ENCODE measurements at places on chromosomes 6 and 20. TPM values are rescaled to one million over a fixed set of nuclear protein-coding genes. Genes with fewer than 3 reads are reported as not detected.

The TP53TG5 gene
- total RNA-seq = not detected

DNA sequence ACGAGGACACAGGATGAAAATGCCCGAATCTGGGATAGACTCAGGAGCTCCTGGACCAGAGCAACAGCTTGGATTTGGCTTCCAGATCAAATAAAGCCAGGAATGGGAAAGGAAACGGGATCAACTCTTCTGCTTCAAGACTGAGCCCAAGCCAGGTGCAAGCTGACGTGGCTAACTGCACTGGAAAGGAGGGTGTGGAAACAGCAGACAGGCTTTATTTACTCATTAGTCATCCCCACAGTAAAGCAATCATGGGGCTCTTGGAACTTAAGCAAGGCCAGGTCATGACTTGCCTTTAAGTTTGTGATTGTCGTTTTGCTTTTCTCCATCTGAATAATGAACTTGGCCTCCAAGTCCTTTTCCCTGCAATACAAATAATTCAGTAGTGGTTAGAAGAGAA is 45.2 kb downstream of the KIF16B start:
- peak; percentile 83 for DNase-seq
- H3K36me3 ChIP-seq = no peaks in the 10 kb centered on the region
- H3K4me3 ChIP-seq = no peak overlapping the region
- H3K4me1 ChIP-seq = 0 out of 2 replicates have a peak, but pooled peaks cover 3% of the 10 kb centered on the region
- no peaks in the 10 kb centered on the region for H3K27me3 ChIP-seq

DNA sequence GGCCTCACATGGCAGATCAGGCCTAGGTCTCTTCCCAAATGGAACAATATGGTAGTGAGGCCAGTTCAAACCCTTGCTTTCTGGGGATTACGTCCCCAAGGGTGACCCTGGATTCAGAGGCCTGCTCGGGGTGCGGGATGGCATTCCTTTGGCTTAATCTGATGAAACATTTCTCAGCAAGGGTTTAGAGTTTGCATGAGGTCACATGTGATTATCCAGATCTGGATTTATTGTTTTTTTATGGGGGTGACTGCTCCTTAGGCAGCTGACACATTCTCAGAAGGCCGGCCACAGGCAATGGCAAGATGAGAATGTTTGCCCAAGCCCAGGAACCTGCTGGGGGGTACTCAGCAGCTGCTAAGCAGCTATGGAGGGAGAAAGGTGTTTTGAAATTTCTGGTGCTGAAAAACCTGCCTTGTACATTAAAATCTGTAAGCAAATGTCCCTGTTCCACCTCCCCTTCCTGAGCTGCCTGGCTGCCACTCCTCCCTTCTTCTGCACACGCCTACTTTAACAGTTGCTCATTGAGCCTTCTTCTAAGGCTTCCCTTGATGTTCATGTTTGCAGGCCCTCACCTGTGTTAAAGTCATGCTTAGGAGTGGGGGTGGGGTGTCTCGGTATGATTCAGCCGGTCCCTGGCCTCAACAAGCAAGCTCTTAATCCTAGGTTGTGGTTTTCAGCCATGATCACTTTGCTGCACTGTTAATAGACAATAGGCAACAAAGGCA is 37.9 kb upstream of the FUCA2 start:
- no peak overlapping the region for H3K4me3 ChIP-seq
- H3K4me1 ChIP-seq = peaks cover 7% of the 10 kb centered on the region
- H3K27ac ChIP-seq = no peak overlapping the region
- no peak for DNase-seq

GRCh38 chr20:38878866-38879265 is 47.4 kb upstream of the FAM83D start:
- H3K4me1 ChIP-seq = no peaks in the 10 kb centered on the region
- H3K36me3 ChIP-seq = no peaks in the 10 kb centered on the region
- H3K4me3 ChIP-seq = no peak overlapping the region
- no peak overlapping the region for H3K27ac ChIP-seq
- peaks cover 36% of the 10 kb centered on the region for H3K27me3 ChIP-seq

- no peak overlapping the region for H3K4me3 ChIP-seq
- no peak for DNase-seq
- no peaks in the 10 kb centered on the region for H3K27me3 ChIP-seq
- H3K36me3 ChIP-seq = no peaks in the 10 kb centered on the region
These were observed 37.7 kb upstream of the CENPW start for GRCh38 chr6:126302191-126302590.

DNA sequence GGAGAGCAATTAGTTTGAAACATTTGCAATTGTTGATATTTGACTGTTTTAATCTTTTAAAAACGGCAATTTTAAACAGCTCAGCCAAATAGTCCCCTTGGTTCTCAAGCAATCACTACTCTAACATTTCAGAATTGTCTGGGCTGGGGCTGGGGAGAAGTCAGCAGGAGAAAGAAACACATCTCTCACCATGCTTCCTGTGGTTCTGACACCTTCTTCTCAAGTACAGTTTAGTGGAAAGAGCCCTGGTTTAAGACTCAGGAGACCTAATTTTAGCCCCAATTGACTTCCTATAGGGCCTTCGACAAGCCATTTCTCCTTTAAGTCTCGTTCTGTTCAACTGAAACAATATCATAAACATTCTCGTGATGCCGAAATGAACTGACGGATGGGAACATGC is 168.4 kb upstream of the CDYL start:
- H3K27me3 ChIP-seq = no peaks in the 10 kb centered on the region
- no peak overlapping the region for H3K4me3 ChIP-seq
- peaks cover 52% of the 10 kb centered on the region for H3K4me1 ChIP-seq
- no peaks in the 10 kb centered on the region for H3K36me3 ChIP-seq

GRCh38 chr20:24779131-24779530 is 169.9 kb upstream of the CST7 start:
- no peak overlapping the region for H3K4me3 ChIP-seq
- H3K27ac ChIP-seq = no peak overlapping the region
- no peaks in the 10 kb centered on the region for H3K4me1 ChIP-seq
- no peaks in the 10 kb centered on the region for H3K36me3 ChIP-seq
- DNase-seq = no peak
- H3K27me3 ChIP-seq = peaks cover 14% of the 10 kb centered on the region

DNA sequence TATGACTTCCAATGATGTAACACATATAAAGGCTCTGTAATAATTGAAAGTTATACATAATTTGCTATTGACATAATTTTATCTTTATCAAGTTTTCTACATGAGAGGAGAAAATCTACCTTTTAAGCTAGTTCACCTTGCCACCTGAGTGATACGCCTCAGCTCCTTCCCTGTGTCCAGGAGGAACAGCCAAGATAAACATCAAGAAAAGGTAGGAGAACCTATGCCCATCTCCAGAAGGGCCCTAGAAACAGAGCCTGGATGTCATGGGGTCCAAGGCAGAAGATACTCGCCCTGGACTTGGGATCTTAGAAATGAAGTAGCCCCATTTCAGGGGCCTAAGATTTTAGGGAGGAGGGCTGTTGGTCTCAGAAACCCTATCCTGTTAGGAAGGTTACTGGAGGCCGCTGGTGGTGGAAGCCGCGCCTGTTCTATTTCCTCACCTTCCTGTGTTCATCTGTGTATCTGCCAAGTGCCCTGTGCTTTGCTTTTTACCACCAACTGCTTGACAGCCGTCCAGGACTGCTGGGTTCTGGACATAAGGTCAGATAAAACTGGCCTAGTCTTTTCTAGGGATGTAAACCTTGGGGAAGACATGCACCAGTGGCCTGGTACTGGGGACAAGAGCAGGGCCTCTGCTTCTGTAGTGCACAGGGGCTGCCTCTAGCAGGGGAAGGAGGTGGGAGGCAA is 178.5 kb downstream of the ARID1B start:
- no peak overlapping the region for H3K4me3 ChIP-seq
- H3K27ac ChIP-seq = no peak overlapping the region
- H3K36me3 ChIP-seq = no peaks in the 10 kb centered on the region
- peaks cover 20% of the 10 kb centered on the region for H3K4me1 ChIP-seq
- no peaks in the 10 kb centered on the region for H3K27me3 ChIP-seq
- DNase-seq = no peak

GRCh38 chr20:49037962-49038387 is 8.1 kb upstream of the CSE1L start:
- H3K27me3 ChIP-seq = no peaks in the 10 kb centered on the region
- H3K36me3 ChIP-seq = peaks cover 10% of the 10 kb centered on the region
- H3K27ac ChIP-seq = no peak overlapping the region

GRCh38 chr20:62165762-62166399 is 16.9 kb upstream of the MTG2 start:
- H3K27me3 ChIP-seq = no peaks in the 10 kb centered on the region
- H3K36me3 ChIP-seq = no peaks in the 10 kb centered on the region
- H3K4me3 ChIP-seq = no peak overlapping the region
- no peak for DNase-seq
- peaks cover 8% of the 10 kb centered on the region for H3K4me1 ChIP-seq

The MAP7 gene
- total RNA-seq = 1.9 TPM

The OTOR gene
- not detected for total RNA-seq

The PPP1R16B gene
- total RNA-seq = not detected

The FAXC gene
- 1.8 TPM for total RNA-seq

DNA sequence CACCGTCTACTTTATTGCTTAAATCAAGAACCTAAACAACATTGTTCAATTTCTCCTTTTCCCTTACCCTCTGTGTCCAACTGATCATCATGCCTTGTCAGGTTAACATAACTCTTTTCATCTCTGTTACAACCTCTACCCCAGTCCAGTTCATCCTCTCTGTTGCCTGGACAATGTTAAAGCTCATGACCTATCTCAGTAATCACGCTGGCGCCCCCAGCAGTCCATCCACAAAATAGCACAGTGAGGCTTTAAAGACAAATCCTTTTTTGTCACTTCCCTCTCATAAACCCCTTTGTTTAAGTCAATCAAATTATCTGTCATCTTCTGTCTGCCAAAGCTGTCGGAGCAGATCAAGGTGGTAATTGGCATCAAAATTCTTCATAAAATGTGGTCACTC is 140.1 kb downstream of the QKI start:
- H3K27me3 ChIP-seq = no peaks in the 10 kb centered on the region
- H3K27ac ChIP-seq = no peak overlapping the region
- DNase-seq = peak; percentile 65
- H3K4me1 ChIP-seq = no peaks in the 10 kb centered on the region
- H3K36me3 ChIP-seq = peaks cover 8% of the 10 kb centered on the region
- H3K4me3 ChIP-seq = no peak overlapping the region

DNA sequence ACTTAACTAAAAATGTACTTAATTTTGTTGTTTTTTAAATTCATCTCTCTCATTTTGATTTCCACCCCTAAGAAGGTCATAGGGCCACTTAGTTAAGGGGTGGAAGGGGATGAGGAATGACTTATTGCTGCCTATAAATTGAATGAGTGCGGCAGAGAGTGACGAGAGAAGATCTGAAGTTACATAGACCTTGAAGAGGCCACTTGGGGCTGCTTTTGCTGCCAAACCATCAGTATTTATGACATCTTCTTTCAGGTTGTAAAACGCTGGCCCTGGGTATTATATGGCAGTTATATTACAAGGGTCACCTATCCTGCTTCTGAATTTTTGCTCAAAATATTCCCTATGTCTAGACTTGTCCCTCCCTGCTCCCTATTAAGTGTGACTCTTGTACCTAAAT is 119.6 kb upstream of the RIMS1 start:
- no peak overlapping the region for H3K4me3 ChIP-seq
- H3K27me3 ChIP-seq = no peaks in the 10 kb centered on the region
- no peak overlapping the region for H3K27ac ChIP-seq
- H3K36me3 ChIP-seq = no peaks in the 10 kb centered on the region
- H3K4me1 ChIP-seq = no peaks in the 10 kb centered on the region
- DNase-seq = no peak

GRCh38 chr6:163383912-163384311 is 30.6 kb upstream of the QKI start:
- H3K4me3 ChIP-seq = no peak overlapping the region
- peak; percentile 60 for DNase-seq
- no peaks in the 10 kb centered on the region for H3K36me3 ChIP-seq
- no peaks in the 10 kb centered on the region for H3K27me3 ChIP-seq
- 0 out of 2 replicates have a peak, but pooled peaks cover 3% of the 10 kb centered on the region for H3K4me1 ChIP-seq
- no peak overlapping the region for H3K27ac ChIP-seq

The MSH5 gene
- 4.3 TPM for total RNA-seq

- H3K4me1 ChIP-seq = peaks cover 12% of the 10 kb centered on the region
- peak overlapping the region; percentile 43 for H3K27ac ChIP-seq
- 0 out of 2 replicates have a peak, but pooled peaks cover 2% of the 10 kb centered on the region for H3K36me3 ChIP-seq
- peak; percentile 87 for DNase-seq
- H3K4me3 ChIP-seq = no peak overlapping the region
- H3K27me3 ChIP-seq = no peaks in the 10 kb centered on the region
These were observed 242.2 kb downstream of the NRN1 start for GRCh38 chr6:5764401-5764955.

Measured in GM23248 (cell line).